ENCODE measurements at places on chromosomes 4 and X.

- DNase-seq: no peak
These were observed 229.9 kb upstream of the UGT8 start for GRCh38 chr4:114368751-114369150.

DNA sequence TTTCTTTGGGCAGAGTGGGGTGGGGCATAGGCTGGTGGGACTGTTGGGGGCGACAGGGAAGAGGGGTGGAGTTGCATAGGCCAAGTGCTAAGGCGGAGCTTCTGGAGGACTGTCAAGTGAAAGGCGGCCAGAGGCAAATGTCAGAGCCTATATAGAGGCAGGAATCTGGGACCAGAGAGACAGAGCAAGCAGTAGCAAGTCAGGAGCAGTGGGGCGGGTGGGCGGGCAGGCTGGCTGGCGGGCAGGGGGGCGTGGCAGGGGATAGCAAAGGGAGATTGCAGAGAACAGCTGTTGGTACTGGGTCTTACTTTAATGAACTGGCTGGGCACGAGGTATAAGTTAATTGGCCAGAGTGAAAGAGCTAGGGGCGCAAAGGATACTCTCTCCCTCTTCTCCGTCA, 89.8 kb downstream of the RTL9 start:
- DNase-seq: no peak

- DNase-seq: no peak
These were observed 137.6 kb downstream of the TECRL start for GRCh38 chr4:64271601-64272081.

DNA sequence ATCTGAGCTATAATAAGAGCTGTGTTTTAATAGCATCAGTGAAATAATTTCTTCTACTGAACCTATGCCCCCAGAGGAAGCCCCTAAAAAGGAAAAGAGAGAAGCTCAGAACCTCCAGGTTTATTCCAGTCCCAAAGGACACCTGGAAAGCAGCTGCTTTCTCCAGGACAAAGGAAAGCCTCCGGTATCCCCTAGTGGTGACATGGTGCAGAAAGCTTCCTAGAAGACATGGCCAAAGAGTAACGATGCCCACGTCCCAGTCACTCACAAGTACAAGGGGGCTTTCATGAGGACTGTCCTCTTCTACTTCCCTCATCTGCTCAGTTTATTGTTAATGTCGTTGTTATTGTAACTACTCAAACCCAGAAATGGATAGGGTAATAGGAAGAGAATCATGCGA, 343.9 kb downstream of the UNC5C start:
- DNase-seq: no peak

DNA sequence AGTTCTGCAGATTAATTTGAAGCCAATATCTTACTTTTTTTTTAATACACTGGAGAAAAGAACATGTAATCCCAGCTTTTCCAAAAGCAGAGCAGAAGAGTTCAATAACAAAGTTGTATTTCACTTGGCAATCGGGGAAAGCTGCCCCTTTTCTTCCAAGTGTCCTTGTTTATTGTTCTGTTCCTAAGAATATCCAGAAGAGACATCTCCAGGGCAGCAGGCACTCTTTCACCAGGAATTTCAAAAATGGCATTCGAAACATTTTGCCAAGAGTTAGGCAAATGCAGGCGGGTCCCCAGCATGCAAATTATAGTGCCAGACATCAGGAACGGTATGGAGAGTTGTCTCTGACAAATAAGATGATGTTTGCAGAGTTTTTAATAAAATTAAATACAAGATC, 494.5 kb downstream of the BCOR start:
- DNase-seq: no peak
